Endothelial cell (in vitro differentiated cells): ENCODE measurements at places on chromosomes 3 and 15.

DNA sequence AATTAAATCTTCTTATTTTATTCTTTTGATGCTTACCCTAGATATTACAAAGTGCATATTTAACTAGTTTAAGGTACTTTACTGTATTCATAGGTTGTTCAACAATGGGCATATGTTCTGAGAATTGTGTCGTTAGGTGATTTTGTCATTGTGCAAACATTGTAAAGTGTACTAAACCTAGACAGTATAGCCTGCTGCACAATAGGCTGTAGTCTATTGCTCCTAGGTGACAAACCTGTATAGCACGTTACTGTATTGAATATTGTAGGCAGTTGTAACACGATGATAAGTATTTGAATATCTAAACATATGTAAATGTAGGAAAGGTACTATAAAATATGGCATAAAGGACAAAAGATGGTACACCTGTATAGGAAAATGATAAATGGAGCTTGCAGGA is 100.7 kb downstream of the CACNA2D3 start:
- DNase-seq = no peak

DNA sequence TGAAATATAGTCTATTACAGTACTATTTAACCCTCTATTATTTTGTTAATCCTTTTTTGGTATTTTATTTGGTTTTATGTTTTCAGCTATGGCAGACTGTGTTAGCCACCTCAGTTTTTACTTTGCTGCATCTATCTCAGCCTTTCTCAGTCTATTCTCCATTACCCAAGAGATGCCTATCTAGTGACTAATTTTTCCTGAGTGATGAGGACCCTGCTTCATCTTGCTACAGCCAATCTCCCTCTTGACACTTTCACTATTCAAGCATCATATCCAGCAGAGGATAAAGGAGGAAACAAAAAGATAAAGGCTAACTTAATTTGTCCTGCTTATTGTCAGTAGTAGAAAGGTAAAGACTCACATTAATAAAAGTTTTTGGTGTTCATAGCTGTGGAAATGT is 141.8 kb upstream of the NECTIN3 start:
- DNase-seq = no peak

DNA sequence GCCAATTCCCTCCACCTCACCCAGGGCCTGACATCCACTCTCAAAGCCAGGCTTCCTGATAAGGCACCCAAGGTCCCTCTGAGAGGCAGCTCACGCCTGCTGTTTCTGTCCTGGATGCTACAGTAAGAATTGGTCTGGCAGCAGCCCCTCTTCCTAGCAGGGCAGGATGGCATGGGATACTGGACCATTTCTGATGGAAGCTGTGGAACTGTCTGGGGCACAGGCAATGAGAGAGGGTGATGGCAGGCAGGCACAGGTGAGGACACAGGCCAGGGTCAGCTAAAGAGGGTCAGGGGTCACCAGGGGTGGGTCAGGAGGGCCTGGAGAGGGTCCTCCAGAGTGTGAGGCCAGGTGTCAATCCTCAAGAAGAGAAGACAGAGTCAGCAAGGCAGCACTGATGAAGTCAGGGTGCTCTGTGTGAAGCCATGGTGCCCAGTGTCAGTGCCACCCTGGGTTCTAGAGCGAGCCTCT is 41.9 kb upstream of the SLC41A3 start:
- DNase-seq = no peak

GRCh38 chr15:40323953-40324937 is 753 bp downstream of the INAFM2 start:
- no peak for DNase-seq

- no peak for DNase-seq
Measured at GRCh38 chr3:107729686-107730085, 206.9 kb downstream of the BBX start.
